ENCODE measurements at places on chromosomes 1 and 21.

DNA sequence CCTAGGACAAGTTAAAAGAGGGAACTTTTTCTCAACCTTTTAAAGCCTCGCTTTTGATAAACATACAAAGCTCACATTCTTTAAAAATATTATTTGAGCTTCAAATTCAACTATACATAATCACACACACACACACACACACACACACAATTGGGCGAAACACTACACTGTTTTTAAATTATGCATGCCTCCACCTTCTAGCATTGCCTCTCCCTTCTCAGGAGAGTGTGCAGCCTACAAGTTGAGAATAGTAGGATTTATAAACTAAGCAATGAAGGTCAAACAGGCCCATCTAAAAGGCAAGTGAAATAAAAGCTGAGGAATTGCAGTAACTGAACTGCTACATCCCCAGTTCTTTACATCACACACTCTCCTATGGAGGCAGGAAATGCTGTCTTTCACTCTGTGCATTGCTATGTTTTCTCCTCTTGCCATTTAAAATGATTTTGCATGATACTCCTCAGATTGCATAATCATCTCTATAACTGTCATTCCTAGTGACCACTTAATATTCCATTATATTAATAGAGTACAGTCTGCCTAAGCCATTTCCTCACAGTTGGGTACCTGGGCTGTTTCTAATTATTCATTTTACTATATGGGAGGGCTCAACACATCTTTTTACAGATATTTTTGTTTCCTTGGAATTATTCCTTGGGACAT is 92.5 kb upstream of the KCNE2 start:
- no peak for DNase-seq

DNA sequence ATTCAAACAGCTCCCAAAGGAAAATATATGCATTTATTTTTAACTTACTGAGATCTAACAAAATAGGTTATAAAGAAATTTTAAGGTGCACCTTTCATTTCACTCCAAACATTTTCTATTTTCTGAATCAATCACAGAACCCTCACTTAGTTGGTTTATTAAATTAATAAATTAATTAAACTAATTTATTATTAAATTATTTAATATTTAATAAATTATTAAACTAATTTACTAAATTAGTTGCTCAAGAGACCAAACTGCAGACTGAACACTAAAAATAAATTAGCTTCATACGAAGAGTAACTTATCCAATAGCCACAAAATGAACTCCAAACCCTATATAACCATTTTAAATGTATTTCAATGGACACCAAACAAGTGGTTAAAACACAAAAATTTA is 68.0 kb downstream of the PRPF38A start:
- no peak for DNase-seq

GRCh38 chr1:47797575-47797974 is 199.6 kb downstream of the TRABD2B start:
- DNase-seq: no peak

DNA sequence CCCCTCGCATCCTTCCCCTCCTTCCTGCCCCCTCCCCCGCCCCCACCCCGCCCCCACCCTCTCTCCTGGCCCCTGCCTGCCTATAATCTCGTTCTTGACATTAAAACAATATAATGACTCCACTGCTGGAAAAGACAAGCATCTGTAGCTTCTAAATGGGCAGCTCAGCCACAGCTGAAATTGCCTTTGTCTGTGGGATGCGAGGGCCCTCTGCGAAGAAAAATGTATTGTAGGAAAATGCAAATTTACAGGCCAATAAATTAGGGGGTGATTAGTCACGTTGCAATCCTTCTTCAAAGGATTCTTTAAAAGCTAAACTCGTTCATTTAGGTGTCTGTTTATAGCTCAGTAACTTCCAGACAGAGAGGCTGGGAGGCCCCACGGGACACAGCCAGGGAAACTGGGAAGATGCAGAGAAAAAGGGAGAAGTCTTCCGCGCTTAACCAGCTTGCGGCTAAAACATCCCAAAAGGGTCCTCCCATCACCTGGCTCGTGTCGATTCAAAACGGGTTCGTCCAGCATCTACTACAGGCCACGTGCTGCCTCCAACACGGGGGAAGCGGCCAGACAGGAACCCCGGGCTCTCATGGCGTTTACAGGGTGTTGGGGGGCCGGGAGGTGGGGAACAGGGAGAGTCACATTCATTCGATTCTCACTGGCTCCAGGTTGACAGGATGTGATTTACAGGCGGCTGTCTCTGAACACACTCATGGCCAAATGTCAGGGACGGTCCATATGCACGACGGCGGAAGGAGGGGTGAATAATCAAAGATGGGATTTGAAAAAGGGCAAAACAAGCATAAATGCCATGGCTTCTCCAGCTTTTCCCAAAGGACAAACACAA is 100.5 kb upstream of the ZBTB40 start:
- no peak for DNase-seq

GRCh38 chr1:181204530-181204929 is 116.0 kb downstream of the IER5 start:
- DNase-seq: no peak

DNA sequence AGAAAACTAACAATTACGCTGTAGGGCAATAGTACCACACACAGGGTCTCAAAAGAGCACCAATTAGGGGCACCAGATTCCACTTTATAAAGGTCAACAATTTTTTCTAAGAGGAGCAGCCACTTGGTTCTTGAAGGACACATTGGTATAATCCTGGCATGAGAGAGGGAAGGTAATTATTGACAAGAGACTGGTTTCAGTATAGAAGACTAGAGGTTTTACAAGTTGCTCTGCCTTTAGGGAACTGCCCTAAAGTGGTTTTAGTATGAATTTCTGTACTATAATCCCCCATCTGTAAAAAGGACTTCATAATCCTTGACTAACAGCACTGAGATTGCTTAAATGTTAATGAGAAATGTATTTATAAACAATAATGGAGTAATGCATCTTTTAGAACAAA is 648.5 kb upstream of the PTBP2 start:
- DNase-seq: no peak

DNA sequence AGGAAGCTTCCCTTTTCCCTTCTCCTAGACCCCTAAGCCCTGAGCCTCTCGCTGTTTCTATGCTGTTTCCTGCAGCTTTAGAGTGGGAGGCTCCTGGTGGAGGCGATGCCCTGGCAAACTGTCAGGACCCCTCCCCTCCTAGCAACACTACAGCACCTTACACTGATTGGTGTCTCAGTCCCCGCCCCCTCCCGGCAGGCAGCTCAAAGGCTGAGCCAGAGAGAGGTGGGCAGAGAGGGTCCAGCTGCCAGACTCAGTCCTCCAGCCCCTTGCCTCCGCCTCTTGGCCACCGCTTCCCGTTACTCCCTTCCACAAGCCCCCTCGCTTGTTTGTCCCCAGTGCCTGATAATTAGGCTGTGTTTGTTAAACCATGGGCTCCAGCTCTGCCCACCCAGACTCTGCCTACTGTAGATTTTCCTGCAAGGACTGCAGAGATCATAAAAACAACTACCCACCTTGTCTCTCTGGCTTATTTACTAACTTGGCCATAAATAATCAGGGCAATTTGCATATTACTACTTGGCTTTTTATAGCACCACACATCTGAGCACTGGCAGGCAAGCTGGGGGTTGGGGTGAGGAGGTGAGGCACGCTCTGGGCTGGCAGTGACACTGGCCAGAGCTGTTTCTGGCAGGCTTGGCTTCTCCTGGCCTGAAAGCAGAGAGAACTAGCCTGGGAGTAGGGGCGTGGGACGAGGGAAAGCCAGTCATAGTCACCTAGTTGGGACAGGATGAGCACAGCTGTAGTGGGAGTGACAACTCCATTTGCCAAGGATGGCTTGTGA is 107.5 kb downstream of the CSMD2 start:
- DNase-seq: no peak

DNA sequence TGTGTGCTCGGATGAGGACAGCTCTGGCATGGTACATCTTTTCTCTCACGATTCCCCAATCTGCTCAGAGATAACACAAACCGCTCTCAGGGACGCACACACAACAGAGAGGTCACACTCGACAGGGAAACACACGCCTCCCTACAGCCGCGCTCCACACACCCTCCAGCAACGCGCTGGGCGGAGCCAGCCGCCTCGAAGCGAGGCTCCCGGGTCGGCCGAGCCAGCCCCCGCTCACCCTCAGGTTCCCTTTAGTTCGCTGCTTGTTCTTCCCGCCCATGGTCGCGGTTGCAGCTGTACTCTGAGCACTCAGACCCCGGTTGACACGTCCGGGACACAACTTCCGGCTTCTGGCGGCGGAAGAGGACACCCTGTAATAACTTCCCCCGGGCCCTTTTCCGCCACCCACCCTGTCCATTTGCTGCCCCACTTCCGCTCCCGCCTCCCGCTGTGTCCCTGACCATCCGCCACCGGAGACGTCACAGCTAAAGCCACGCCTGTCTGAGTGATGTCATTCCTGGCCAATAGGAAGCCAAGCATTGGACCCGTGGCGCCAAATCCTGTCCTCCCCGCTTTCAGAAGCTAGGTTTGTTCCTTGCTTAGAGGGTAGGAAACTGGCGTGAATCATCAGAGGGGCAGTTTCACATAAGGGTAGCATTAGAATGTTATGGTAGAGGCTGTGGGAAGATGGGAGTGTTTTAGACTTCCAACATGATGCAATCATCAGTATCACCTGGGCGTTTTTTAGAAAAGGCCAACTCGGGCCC is at the start of gene LTN1:
TSS of gene LTN1 (minus strand) at position 352 of the 767 bp plus-strand sequence. CDS start at position 280, 72 bp downstream.
- peak; percentile 97 for DNase-seq

GRCh38 chr1:213260311-213261075 is 209.5 kb downstream of the RPS6KC1 start:
- DNase-seq: no peak

GRCh38 chr1:202149566-202149965 is 5.0 kb upstream of the ARL8A start:
- no peak for DNase-seq

DNA sequence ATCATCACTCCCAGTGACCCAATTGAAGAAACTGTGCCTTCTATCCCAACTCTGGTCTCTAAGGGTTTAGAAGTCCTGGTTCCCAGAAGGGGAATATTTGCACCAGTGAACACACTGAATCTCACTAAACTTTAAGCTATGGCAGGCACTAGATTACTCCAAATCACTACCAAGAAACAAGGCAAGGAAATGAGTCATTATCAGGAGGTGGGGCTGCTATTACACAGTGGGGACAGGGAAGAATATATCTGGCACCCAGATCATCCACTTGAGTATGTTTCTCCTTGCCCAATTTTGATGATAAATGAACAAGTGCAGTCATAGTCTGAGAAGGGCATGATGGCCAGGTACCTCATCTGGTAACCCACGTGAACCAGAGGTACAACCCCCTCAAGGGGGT is 7.0 kb downstream of the MRPL9 start:
- DNase-seq: no peak

- no peak for DNase-seq
Measured at GRCh38 chr21:35244514-35244913, 195.4 kb upstream of the RUNX1 start.

- no peak for DNase-seq
Measured at GRCh38 chr1:100582943-100583342, 45.0 kb downstream of the GPR88 start.

- DNase-seq: no peak
Measured at GRCh38 chr1:87615491-87615890, 286.8 kb downstream of the LMO4 start.

DNA sequence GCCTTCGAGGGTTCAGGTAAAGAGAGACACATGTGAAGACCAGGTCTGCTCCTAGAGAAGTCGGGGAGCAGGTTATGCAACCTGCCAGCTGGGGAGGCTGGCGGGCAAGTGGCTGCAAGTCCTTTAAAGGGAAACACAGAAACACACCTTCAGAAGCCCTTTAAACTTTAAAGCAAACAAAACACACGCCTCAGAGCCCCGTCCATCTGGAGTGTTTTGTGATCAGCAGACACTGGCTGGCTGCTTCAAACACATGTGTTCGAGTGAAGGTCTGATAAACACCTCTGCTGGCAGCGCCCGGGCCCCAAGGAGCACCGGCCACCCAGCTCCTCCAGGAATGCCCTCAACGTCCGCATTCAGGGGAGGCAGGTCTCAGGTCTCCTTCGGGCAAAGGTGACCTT is 15.2 kb downstream of the RIPK4 start:
- no peak for DNase-seq

DNA sequence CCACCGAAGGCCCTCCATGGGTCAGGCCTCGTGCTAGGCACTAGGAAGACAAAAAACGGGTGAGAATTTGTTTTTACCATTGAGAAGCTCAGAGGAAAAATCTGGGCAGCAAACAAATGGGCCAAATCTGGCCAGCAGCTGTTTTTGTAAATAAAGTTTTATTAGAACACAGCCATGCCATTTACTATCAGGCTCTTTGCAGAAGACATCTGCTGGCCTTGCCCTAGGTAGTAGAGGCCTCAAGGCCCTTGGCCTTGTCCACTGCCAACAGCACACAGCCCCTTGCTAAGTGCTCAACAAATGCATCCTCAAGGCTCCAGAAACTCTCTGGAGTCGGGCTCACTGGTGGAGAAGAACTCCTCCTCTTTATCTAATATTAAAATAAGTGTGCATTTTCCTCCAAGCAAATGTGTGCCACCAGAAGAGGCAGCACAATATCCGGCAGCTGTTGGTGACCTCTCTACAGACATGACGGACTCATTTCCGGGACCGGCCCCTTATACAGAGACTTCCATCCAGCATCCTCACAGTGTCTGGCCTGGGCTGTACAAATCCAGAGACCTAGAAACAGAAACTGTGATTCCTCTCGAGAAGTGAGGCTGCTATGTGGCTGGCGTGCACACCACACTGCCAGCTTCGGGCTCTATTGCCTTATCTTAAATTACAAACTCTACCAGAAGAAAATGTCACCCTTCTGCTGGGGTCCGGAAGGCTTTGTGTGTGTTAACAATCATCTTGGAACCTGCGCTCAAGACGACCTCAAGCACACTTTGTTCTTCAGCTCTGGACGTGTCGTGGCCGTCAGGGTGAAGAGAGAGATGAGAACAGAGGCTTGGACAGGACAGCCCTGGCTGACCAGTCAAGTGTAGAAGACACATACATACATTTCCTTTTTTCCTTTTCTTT is 203.9 kb downstream of the TOMM20 start:
- no peak for DNase-seq

- DNase-seq: no peak
Measured at GRCh38 chr1:23899070-23899469, 14.1 kb downstream of the CNR2 start.

DNA sequence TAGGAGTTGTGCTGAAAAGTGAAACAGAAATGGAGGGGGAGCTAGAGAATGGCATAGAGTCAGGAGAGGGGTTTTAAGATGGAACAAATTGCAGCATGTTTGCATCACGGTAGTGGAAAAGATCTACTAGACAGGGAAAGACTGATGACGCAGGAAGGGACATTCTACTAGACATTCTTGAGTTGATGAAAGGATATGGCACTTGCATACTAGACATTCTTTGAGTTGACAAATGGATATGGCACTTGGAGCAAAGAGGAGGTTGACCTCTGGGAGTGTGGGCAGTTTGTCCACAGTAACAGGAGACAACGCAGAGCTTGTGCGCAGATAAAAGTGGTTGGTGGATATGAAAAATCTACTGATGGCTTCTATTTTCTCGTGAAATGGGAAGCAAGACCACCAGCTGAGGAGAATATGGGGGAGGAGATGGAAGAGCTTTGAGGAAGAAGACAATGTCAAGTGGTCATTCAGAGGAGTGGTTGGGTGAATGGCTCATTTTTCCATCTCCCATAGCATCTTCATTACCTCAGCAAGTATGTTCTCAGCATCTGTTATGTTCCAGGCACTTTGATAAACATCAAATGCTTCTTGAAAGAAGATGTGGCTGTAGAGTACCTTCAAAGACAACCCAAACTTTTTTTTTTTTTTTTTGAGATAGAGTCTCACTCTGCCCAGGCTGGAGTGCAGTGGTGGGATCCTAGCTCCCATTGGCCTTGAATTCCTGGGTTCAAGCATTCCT is 2.4 kb upstream of the CTPS1 start:
- DNase-seq: no peak
